Fibroblast of mammary gland (primary cell): ENCODE measurements at places on chromosomes 4 and X.

DNA sequence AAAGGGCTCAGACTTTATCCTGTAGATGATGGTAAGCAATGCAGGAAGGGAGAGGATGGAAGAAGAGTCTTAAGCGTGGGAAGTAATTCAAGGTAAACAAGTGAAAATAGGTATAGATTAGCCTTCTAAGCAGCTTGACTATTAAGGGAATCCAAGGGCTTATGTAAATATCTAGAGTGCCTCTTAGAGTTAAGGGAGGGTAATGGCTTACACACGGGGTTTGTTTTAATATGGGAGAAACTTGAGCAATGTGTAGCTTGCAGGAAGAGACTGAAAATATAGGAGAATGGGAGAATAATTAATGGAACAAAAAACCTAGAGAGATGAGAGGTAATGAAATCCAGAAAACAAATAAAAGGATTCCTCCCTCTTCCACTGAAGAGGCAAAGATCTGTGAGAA, 12.8 kb upstream of the SAP30 start:
- DNase-seq, result no peak

- DNase-seq, result no peak
These were observed 101.1 kb downstream of the PCDH7 start for GRCh38 chr4:30821275-30821674.

DNA sequence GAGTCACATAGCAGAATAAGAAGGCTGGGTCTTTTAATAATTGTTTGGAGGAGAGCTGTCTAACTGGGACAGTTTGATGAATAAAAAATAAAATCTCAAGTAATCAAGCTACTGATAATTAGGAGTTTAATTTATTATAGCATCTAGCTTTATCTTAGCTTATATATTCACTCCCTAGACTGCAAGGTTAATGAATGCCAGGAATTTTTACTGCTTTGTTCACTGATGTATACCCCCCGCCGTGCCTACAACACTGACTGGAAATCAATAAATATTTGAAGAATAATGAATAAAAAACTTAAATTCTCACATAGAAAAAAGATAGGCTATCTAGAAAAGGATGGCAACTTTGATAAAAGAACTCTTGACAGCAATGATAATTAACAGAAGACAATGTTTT, 59.7 kb downstream of the IQCM start:
- DNase-seq, result no peak

GRCh38 chr4:146333187-146333894, 119.0 kb downstream of the REELD1 start:
- DNase-seq, result peak; percentile 92

DNA sequence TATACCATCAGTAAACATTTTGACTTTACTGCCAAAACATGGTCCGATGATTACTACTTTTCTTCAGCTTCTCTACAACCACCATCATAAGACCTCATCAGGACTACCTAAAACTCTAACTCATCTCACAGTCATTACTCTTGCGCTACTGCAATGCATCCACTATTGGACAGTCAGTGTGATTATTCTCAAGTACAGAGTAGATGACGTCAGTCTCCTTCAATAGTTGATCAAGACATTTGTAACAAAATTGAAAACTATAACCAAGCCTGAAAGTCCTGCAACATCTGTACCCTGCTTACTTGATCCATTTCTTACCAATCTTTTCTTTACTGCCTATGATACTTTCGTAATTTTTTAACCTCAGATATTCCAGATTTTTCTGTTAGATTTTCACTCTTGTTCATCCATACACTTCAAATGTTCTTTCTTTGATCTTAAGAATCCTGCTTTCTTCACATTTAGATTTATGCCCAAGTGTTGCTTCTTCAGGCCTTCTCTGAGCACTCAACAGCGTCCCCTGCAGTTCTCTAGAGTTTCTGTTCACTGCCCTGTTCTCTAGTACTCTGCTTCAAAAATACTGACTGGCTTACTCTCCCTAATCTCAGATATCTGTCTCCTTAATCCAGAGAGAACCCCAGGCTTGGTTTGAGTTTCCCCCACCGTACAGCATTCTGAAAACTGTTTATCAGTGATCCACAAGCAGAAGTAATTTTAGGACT, 1517.6 kb downstream of the STIM2 start:
- DNase-seq, result peak; percentile 73

DNA sequence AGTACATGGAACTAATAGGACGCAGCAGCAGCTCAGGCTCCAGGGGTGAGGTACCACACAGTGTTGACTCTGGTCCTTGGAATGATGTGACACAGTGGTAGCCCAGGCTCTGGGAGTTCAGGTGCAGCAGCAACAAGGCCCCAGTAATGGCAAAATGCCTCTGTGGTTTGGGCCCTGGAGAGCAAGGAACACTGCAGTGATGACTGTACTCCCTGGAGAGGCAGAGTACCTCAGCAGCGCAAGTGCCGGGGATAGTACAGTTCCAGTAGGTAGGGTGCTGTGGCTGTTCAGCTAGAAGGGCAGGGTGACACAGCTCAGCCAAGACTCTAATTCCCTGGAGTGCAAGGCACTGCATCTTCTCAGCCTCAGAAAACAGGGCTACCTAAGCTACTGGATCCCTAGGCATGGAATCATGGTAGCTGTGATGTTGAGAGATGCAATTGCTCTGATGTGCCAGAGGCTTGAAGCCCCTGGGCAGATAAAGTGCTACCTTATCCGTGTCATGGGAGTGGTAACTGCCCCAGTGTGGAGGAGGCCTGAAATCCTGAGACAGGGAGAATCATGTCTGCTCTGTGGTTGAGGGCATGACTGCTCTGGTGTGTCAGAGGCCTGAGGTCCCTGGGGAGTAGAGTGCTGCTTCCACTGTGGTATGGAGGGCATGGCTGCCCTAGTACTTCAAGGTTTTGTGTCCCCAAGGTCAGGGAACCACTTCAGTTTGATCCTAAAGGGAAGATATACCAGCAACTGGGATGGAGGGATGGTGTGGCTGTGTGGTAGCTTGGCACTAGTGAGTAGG, 55.2 kb downstream of the AREG start:
- peak; percentile 73 for DNase-seq

DNA sequence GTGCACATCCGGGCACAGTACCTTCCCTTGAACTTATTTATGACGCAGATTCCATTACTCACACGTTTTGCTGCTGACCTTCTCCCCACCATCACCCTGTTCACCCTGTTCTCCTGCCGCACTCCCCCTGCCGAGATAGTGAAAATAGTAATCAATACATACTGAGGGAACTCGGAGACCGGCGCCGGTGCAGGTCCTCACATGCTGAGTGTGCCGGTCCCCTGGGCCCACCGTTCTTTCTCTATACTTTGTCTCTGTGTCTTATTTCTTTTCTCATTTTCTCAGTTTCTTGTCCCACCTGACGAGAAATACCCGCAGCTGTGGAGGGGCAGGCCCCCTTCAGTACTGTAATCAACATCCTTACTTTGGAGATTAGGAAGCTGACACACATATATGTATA, 1337.1 kb upstream of the PABPC4L start:
- DNase-seq, result no peak

DNA sequence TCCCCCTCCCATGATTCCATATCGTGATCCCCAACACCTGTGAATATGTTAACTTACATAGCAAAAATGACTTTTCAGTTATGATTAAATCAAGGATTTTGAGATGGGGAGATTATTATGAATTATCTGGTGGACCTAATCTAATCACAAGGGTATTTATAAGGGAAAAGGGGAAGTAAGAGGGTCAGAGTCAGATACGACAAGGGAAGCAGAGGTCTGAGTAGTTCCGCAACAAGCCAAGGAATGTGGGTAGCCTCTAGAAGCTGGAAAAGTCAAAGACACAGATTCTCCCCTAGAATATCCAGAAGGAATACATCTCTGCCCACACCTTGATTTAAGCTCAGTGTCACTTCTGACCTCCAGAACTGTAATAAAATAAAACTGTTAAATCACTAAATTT, 1.0 kb upstream of the IL13RA1 start:
- DNase-seq, result no peak

GRCh38 chr4:148634476-148634875, 192.3 kb upstream of the NR3C2 start:
- DNase-seq, result peak; percentile 17

DNA sequence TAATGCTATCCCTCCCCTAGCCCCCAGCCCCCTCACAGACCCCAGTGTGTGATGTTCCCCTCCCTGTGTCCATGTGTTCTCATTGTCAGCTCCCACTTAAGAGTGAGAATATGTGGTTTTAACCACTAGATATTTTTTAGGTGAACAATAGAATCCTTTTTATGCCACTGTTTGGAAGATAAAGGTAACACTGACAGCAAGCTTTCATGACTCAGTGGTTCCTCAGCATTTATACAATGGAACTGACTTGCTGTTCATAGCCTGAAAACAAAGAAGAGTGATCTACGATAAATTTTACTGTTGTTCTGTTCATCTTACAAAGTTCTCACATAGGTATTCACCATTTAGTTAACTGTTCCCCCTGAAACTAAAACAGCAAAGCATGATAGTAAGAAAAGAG, 147.8 kb downstream of the ARHGAP10 start:
- no peak for DNase-seq

- peak; percentile 94 for DNase-seq
These were observed 193.5 kb upstream of the C1QTNF7 start for GRCh38 chr4:15234116-15234855.

DNA sequence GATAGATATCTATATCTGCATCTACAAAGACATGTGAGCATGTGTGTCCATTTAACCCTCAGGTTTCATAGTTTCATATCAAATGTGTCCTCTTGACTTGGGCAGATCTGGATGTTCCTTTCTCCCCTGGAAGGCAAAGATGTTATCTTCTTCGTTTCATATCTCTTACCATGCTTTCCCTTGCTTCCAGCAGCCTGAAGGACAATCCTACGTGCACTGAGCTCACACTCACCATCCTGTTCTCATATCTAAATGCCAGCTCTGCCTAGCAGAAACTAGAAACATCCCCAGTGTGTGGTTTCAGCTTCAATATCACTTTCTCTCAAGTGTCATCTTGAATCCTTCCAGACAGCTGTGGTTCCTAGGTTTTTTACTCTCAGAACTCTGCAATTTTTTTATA, 66.2 kb downstream of the ZAR1 start:
- DNase-seq, result no peak

GRCh38 chr4:60396341-60397049, 803.6 kb upstream of the ADGRL3 start:
- no peak for DNase-seq

DNA sequence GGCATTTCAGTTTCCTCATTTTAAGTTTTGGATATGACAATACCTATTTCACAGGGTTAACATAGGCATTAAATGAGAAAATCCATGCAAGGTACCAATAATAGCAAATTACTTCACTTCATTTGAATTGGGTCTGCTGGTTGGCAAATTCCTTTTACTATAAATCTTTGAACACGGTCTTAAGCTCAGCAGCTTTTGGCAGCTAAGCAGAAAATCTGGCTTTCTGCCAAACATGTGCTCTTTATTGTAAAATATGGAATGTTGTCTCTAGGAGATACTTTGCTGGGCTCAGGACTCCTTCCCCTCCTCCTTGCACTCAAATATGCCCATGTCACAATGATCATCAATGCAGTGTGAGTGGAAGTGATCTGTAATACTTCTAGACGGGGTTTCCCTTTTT, 16.8 kb upstream of the DMP1 start:
- peak; percentile 53 for DNase-seq

GRCh38 chr4:85152480-85152879, 186.0 kb upstream of the WDFY3 start:
- no peak for DNase-seq

DNA sequence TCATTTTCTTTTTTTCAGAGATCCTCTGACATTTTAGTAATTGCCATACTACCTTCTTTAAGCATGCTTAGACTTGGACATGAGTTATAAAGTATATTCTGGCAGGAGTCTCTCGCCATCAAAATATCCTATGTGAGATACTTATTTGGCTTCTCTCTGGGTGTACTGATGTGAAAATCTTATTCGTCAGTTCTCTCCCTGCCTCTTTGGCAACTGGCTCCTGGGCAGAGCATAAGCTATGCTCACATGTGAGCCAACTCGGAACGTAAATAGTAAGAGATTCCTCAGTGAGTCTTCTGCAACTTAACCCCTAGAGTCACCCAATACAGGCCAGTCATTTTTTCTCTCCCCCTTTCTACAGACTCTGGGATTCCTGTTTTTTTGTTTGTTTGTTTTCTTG, 91.6 kb downstream of the MAGEB17 start:
- no peak for DNase-seq

DNA sequence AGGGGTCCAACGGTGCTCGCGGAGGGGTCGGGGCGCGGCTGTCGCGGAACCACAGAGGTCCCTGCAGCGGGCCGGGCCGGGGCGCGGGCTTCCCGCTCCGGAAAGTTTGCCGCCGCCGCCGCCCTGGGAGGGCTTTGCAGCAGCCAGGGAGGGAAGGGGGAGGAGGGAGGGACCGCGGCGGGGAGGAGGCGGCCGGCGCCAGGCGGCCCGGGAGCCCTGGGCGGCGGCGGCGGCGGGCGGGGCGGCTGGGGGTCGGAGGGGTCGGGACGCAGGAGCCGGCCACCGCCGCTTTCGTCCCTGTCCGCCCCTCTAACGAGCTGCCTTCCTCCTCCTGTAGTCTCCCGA, 375 bp downstream of the FGFR3 start:
- no peak for DNase-seq

- DNase-seq, result no peak
These were observed 326.9 kb upstream of the SLIT2 start for GRCh38 chr4:19924761-19925160.

DNA sequence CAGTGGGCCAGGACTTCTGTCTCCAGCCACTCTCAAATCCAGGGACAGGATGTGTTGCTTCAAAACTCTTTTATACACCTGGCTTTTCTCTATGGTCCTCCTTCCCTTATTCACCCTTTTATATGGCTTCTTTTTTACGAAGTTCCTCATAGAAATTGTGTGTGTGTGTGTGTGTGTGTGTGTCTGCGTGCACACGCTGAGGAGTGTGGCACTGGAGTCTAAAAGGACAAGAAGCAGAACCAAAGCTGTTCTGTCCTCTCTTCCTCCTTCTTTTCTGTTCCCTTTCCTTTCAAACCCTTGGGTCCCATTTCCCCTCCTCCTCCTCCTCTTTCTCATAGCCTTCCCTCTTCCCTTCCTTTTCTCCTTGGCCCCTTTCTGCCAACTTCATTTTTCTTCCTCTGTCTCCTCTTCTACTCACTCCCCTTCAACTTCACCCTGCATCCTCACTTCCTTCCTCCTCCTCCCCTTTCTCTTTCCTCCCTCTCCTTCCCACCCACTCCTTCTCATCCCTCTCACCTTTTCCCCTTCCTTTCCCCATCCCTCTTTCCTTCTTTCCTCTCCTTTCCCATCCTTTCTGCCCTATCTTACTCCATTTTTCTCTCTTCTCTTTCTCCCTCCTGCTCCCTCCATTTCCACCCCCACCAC, 360.5 kb downstream of the MID1IP1 start:
- DNase-seq, result no peak

GRCh38 chr4:3210467-3210866, 38.5 kb upstream of the MSANTD1 start:
- DNase-seq, result no peak

GRCh38 chrX:8272821-8273220, 101.8 kb upstream of the VCX2 start:
- DNase-seq, result no peak
